ENCODE measurements at places on chromosomes 5 and 9.

DNA sequence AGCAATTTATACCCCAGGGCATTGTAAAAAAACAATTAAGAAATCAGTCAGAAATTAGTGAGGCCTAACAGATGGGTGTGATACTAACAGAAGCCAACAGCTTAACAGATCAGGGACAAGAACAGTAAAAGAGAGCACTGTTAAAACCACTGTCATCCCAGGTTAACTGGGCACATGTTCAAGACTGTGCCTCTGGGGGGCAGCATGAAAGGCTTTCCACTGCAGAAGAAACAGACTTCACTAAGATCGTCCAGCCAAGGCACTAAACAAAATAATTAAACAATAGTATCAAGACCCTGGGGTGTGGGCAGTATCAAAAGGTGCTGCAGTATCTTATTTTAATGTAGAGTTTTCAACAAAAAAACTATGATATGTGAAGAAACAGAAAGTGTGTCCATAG is 43.5 kb downstream of the FBN2 start:
- DNase-seq: no peak

- no peak for DNase-seq
These were observed 11.9 kb downstream of the FGF18 start for GRCh38 chr5:171431251-171431777.

- DNase-seq: no peak
These were observed 49.5 kb downstream of the RCL1 start for GRCh38 chr9:4842213-4842612.

- no peak for DNase-seq
These were observed 33.5 kb upstream of the SLC28A3 start for GRCh38 chr9:84374013-84374412.

GRCh38 chr5:154110716-154111115 is 71.9 kb downstream of the MFAP3 start:
- DNase-seq: no peak

DNA sequence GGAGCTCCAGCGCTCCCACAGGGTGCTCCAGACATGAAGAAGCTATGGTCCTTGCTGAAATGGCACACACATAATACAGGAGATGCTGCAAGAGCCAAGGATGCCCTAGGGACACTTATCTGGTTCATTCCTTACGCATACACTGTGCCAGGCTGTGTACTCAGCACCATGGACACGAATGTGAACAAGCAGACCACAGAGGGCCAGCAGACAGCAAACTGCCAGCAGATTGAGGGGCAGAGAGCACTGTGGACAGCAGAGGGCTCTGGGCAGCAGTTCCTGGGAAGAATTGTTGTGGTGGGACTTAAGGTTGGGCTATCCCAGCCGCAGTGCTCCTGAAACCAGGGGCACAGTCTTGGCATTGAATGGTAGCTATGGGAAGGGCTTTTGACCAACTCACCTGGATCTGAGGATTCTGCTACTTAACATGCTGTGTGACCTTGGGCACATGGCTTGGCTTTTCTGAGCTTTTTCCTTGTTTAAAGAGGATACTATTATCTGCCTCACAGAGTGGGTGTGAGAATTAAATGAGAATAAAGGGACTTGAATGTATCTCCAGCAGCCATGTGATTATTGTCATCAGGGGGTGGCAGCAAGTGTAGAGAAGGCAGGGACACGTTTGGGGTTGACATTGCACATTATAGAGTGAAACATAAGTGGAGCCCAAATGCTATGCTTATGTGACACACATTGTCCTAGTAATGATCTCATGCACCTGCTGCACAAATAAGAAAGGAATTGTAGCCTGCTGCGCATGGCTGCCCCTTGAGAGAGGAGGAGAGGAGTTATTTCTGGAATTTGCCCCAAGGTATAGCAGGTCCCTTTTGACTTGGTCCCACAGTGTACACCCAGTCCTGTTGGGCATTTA is 30.1 kb downstream of the PPARGC1B start:
- DNase-seq: no peak

DNA sequence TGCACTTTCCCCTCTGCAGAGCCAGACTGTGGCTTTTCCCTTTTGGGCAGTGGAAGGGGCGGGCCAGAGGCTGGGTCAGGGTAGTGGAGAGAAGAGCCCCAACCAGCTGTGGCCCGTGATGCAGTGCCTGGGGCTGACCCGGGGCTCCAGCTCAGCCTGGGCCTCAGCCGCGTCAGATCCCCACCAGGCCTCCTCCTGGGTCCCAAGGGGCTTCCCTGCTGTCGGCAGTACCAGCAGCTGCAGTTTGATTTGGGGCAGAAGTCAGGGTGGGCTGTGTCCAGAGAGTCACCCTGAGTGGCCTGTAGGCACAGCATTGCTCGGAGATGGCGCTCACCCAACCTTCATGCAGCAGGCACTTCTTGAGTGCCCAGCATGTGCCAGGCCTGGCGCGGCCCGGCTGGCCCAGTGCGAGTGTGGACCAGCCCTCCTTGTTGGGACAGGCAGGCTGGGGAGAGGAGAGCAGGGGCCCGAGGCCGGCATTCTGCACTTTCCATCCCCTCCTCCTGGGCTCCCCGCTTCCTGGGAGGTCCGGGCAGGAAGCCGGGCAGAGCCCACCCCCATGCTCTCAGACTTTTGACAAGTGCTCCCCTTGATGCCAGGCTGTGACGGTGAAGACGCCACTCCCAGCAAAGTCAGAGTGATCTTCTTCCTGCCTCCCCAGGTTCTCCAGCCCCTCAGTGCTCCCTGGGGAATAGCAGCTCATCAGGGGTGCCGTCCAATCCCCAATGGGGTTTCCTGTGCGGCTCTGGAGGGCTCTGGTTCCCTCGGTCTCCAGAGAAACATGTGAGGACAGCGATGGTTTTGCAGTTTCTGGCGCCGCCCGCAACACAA is 88.3 kb upstream of the COL5A1 start:
- no peak for DNase-seq

DNA sequence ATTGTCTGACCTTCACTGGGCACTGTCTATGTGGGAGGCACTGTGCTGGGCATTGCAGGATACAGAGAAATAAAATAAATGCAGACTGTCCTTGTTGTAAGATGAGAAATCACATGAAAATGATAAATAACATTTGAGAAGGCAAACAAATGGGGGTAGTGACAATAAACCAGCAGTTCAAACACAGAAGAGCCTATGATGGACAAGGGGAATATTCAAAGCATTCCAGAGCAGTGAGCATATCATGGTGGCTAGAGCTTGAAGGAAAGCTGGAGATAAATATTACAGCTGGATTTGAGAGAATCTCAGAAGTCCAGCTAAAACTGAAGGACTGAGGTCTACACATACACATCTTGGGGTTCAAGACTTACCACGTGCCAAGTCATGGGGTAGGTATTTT is 209.9 kb downstream of the ASTN2 start:
- DNase-seq: no peak

GRCh38 chr9:79013715-79014610 is 557.8 kb upstream of the TLE4 start:
- no peak for DNase-seq

DNA sequence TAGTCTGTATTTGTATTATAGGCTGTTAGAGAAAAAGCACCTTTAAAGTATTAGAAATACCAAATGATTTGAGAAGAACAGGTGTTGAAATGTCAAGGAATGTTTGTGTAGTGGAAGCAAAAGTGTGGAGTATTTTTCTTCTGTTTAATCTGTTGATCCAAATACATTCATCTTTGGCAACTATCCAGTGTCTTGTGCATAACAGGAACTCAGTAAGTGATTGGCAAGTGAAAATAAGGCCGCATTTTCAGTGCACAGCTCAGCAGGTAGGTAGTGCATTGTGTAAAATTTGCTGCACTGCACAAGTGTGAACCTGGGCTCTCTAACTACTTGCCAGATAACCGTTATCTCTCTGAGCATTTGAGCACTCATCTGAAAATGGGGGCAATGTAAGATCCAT is 61.8 kb downstream of the CHSY3 start:
- DNase-seq: no peak

- DNase-seq: no peak
These were observed 597 bp downstream of the SLC31A1 start for GRCh38 chr9:113221800-113222481.

- DNase-seq: no peak
These were observed 1.6 kb downstream of the FBXW11 start for GRCh38 chr5:172004824-172005237.

DNA sequence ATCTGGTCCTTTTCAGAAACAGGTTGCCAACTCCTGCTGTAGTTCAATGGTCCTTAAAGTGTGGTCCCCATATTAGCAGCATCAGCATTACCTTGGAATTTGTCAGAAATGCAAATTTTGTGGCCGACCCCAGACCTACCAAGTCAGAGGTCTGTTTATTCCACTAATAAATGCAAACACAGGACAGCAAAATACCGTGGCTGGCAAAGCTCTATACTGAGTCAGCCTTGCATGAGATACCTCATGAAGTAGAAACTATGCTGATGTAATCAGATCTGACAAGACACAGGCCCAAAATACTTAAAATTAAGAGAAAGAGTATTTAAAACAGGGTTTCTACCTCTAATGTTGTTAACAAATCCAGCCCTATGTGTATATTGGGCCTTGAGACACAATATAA is 3.0 kb downstream of the GOLM1 start:
- DNase-seq: no peak

DNA sequence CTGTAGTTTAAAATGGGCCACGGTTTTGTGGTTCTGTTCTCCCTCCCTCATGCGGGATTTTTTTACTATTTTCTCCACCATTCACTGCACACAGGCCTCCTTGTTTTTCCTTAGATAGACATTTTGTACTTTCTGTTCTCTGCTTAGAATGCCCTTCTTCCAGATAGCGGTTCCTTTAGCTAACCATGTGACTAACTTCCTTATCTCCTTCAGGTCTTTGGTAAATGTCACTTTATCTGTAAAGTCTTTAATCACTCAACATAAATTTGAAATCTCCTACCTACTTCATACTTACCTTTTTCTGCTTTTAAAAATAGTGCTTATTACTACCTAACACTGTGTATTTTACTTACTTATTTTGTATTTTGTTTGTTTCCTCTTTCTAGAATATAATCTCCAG is 15.0 kb downstream of the FER start:
- no peak for DNase-seq

DNA sequence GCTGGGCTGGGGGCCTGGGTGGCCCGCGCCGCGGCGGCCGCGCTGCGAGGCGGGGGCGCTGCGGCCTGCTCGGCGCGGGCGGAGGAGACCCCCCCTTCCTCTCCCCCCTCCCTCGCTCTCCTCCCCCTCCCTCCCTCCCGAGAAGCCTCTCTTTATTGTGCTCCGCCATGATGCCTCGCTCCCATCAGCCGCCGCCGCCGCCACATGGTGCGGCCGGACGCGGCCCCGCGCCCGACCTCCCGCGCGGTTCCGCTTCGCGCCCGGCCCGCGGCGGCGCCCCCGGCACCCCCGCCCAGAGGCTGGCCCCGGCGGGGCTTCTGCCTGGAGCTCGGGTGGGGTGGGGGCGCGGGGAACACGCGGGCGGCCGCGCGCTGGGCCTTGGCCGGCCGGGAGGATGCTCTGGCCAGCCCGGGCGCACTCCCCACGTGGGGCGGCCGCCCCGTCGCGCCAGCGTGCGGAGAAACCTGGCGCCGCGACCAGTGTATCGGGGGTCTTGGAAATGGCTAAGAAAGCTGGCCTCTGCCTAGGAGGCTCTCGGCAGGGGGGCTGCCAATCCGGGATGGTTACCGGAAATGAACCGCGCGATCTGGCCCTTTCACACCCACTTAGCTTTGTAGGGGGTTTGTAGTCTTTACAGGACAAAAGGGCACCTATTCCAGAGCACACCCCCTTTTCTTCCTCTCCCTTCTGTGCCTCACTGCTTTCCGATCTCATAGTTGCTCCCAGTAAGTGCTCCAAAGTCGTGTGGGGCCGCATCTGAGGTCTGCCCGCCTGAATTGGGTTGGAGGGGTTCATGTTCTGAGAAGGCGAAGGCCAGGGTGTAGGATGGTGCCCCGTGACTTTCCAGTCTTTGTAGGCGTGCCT is 1.0 kb downstream of the SET start:
- DNase-seq: peak; percentile 66

DNA sequence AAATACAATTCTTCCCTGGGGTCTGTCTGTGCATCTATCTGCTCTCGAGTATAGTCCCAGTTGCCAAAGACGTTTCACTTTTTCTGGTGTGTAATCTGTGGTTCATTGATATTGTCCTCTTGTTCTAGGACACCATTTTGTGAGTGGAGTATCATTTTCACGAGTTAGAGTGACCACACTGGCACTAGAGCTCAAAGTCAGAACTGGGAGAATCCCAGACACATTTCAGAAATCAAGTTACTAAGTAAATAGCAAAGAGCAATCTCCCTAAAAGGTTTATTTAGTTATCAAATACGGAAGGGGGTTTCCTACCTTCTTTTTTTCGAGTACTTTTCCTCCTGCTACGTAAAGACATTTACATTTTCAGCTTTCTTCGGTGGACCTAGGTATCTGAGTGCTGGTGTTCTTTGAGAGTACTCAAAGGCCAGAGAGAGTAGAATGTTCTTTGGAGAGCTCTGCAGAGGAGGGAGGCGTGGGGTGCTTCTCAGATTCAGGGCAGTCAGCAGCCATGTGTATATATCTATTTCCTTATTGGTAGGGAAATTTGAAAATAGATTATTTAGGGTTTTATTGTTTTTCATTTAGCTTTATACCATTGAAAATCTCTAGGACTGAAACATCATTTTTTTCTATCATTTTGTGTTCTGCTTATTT is 8.9 kb upstream of the HSPA9 start:
- DNase-seq: no peak

- peak; percentile 5 for DNase-seq
These were observed 100.4 kb downstream of the TRIM36 start for GRCh38 chr5:115069087-115069968.

DNA sequence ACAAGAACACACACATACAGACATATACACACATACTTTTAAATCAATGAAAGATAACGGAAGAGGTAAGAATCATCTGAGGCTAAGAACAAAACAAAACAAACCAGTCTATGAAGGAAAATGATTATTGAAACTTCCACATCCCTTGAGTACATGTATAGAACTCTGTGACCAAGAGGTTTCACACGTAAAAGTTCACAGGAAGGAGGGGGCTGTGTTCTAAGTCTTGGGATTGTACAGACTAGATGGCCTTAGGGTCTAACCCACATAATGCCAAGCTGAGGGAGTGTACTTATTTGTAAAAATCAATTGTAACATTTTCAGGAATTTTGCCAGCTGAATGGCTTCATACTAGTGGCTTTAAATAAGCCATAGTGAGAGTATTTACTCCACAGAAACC is 144.4 kb upstream of the IFNE start:
- no peak for DNase-seq

DNA sequence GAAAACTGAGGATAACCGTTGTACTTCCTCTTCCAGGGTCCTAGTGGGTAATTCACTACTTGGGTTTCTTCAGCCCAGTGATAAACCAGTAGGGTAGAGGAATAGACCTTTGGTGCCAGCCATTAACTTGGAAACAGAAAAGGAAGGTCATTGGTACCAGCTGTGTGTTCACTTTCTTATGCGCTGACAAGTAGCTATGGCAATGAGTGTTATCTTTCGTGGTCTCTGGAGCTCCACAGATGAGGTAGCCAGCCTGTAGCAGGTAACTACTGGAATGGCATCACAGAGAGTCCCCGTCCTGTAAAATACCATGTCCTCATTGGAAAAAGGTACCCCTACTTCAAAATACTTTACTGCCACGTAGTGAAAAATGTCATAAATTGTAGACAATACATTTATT is 2.3 kb downstream of the UHRF2 start:
- no peak for DNase-seq

All from CD4-positive, alpha-beta T cell treated with Interleukin-1 beta for 1 hour (primary cell).